Neural crest cell (in vitro differentiated cells): ENCODE measurements at places on chromosomes 5 and 9.

- H3K4me1 ChIP-seq: peaks cover 13% of the 10 kb centered on the region
- no peaks in the 10 kb centered on the region for H3K27me3 ChIP-seq
- no peak within 1 kb of the TSS for H3K27ac ChIP-seq
- H3K4me3 ChIP-seq: peak within 1 kb of the TSS; percentile 84
These were observed at the start of gene ABCA2 for GRCh38 chr9:137027369-137028262. Gene ABCA2, minus strand, starts transcription at chr9:137028237. Its CDS starts 97 bp downstream, at chr9:137028140.

- peaks cover 2% of the 10 kb centered on the region for H3K36me3 ChIP-seq
- DNase-seq: no peak
- H3K4me1 ChIP-seq: peaks cover 17% of the 10 kb centered on the region
- no peak overlapping the region for H3K4me3 ChIP-seq
- H3K27me3 ChIP-seq: peaks cover 3% of the 10 kb centered on the region
- no peak overlapping the region for H3K27ac ChIP-seq
These were observed 115.2 kb upstream of the RAPGEF1 start for GRCh38 chr9:131854896-131855613.

GRCh38 chr9:36802201-36802920 lies 229.7 kb downstream of the MELK start:
- peak overlapping the region; percentile 68 for H3K27ac ChIP-seq
- peaks cover 34% of the 10 kb centered on the region for H3K4me1 ChIP-seq
- H3K36me3 ChIP-seq: no peaks in the 10 kb centered on the region
- peak overlapping the region; percentile 7 for H3K4me3 ChIP-seq
- no peak for DNase-seq

DNA sequence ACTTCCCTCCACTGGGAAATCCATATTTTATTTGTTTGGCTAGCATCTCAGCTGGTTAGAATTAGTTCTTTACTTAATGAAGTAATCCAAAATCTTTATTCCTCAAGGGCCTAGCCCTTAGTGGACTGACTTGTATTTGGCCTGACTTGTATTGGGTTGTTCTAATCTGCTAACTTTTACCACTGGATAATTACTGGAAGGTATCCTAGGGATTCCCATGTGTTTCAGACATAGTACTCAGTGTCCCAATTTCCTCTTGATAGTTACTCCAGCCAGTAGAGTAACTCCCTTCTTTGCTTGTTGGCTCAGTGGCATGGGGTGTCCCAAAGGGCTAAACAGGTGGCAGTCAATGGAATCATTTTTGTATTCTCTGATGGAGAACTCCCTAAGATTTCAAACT lies 156.0 kb downstream of the DCP2 start:
- no peak for DNase-seq
- H3K4me3 ChIP-seq: no peak overlapping the region
- peaks cover 7% of the 10 kb centered on the region for H3K36me3 ChIP-seq
- no peak overlapping the region for H3K27ac ChIP-seq

GRCh38 chr5:169649486-169649885 lies 12.4 kb downstream of the DOCK2 start:
- H3K27ac ChIP-seq: no peak overlapping the region
- no peaks in the 10 kb centered on the region for H3K27me3 ChIP-seq
- peaks cover 28% of the 10 kb centered on the region for H3K4me1 ChIP-seq
- no peak for DNase-seq
- no peak overlapping the region for H3K4me3 ChIP-seq
- no peaks in the 10 kb centered on the region for H3K36me3 ChIP-seq

- no peaks in the 10 kb centered on the region for H3K27me3 ChIP-seq
- peak overlapping the region; percentile 92 for H3K27ac ChIP-seq
- DNase-seq: no peak
- H3K4me3 ChIP-seq: no peak overlapping the region
- H3K36me3 ChIP-seq: peaks cover 9% of the 10 kb centered on the region
These were observed 14.2 kb downstream of the GLIPR2 start for GRCh38 chr9:36150574-36151315.

DNA sequence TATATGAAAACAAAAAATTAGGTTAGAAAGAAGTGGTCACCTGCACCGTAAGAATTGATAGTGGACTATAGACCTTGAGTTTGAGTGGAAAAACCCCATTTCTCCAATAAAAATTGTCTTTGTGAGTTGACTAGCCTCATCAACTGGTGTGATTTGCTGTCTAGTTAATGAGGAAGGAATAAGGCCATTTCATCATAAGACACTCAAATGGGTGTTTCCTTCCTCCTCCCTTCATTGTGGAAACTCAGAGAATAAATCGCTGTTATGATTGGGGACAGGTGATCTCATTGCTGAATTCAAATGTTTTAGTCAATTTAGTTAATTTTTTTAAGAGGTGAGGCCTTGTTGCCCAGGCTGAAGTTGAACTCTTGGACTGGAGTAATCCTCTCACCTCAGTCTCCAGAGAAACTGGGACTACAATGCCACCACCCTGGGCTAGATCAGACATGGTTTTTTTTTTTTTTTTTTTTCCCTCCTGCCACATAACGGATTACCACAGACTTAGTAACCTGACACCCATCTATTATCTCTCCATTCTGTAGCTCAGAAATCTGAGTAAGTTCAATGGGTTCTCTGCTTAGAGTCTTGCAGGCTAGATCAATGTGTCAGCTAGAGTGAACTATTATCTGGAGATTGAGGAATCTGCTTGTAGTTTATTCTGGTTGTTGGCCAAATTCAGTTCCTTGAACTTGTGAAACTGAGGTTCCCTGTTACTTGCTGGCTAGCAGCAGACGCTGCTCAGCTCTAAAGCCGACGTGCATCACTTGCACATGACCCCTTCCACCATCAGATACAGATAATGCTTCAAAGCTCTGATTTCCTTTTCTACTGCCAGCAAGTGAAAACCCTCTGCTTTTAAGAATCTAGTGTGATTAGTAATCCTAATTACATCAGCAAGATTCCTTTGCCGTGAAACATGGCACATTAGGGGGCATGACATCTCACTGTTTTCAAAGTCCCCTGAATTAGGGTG lies 663.8 kb upstream of the CDH9 start:
- H3K36me3 ChIP-seq: no peaks in the 10 kb centered on the region
- H3K4me3 ChIP-seq: no peak overlapping the region
- no peak for DNase-seq
- peaks cover 5% of the 10 kb centered on the region for H3K4me1 ChIP-seq
- no peak overlapping the region for H3K27ac ChIP-seq

DNA sequence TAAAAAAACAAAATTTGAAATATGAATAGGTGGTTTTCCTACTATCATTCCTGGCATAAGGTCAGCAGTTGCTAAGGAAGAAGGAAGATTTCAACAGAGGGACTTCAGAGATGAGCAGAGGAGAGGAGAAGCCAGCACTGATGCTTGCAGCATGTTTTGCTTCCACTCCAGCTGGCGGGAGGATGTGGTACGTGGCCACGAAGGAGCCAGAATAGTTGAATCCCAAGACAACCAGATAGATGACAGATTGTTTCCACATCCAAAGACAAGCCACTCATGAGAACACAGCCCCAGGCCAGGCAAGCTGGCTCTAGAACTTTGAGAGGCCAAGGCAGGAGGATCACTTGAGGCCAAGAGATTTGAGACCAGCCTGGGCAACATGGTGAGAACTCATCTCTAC lies 15.1 kb downstream of the TIMD4 start:
- no peak overlapping the region for H3K27ac ChIP-seq
- no peak for DNase-seq
- H3K4me3 ChIP-seq: no peak overlapping the region
- peaks cover 20% of the 10 kb centered on the region for H3K4me1 ChIP-seq

- DNase-seq: no peak
- H3K4me1 ChIP-seq: no peaks in the 10 kb centered on the region
- no peak overlapping the region for H3K4me3 ChIP-seq
- no peaks in the 10 kb centered on the region for H3K36me3 ChIP-seq
These were observed 331.5 kb downstream of the ARHGEF28 start for GRCh38 chr5:73957397-73958001.

DNA sequence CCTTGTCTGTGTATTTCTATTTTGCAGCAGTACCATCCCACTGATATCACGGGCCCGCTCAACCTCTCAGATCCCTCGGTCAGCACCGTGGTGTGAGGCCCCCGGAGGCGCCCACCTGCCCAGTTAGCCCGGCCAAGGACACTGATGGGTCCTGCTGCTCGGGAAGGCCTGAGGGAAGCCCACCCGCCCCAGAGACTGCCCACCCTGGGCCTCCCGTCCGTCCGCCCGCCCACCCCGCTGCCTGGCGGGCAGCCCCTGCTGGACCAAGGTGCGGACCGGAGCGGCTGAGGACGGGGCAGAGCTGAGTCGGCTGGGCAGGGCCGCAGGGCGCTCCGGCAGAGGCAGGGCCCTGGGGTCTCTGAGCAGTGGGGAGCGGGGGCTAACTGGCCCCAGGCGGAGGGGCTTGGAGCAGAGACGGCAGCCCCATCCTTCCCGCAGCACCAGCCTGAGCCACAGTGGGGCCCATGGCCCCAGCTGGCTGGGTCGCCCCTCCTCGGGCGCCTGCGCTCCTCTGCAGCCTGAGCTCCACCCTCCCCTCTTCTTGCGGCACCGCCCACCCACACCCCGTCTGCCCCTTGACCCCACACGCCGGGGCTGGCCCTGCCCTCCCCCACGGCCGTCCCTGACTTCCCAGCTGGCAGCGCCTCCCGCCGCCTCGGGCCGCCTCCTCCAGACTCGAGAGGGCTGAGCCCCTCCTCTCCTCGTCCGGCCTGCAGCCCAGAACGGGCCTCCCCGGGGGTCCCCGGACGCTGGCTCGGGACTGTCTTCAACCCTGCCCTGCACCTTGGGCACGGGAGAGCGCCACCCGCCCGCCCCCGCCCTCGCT lies 1.9 kb downstream of the LRRC26 start:
- H3K36me3 ChIP-seq: no peaks in the 10 kb centered on the region
- peak; percentile 26 for DNase-seq
- no peak overlapping the region for H3K27ac ChIP-seq
- peaks cover 84% of the 10 kb centered on the region for H3K27me3 ChIP-seq
- no peak overlapping the region for H3K4me3 ChIP-seq
- H3K4me1 ChIP-seq: no peaks in the 10 kb centered on the region

DNA sequence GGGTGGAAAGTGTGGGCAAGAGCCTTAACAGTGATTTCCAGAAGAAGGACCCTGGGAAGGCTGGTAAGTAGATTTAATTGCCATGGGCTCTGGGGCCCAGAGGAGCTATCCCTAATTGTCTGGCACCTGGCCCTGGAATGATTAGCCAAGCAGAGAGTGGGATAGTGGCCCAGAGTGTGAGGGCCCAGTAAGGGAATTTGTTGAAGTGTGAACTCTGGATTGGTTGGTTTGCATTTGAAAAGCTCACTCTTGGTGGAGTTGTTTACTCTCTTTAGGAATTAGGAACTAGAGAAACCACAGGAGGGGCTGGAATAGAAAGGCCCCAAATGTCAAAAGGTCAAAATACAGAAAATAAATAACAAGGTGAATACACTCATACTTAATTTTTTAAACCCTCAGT lies 207.1 kb downstream of the GABRG2 start:
- DNase-seq: no peak
- H3K4me3 ChIP-seq: no peak overlapping the region
- no peak overlapping the region for H3K27ac ChIP-seq
- no peaks in the 10 kb centered on the region for H3K4me1 ChIP-seq
- H3K36me3 ChIP-seq: no peaks in the 10 kb centered on the region
- H3K27me3 ChIP-seq: no peaks in the 10 kb centered on the region

- no peaks in the 10 kb centered on the region for H3K4me1 ChIP-seq
- no peak for DNase-seq
- H3K4me3 ChIP-seq: no peak overlapping the region
- H3K27me3 ChIP-seq: no peaks in the 10 kb centered on the region
- no peak overlapping the region for H3K27ac ChIP-seq
- no peaks in the 10 kb centered on the region for H3K36me3 ChIP-seq
These were observed 106.1 kb upstream of the FBXL17 start for GRCh38 chr5:108487951-108488350.

DNA sequence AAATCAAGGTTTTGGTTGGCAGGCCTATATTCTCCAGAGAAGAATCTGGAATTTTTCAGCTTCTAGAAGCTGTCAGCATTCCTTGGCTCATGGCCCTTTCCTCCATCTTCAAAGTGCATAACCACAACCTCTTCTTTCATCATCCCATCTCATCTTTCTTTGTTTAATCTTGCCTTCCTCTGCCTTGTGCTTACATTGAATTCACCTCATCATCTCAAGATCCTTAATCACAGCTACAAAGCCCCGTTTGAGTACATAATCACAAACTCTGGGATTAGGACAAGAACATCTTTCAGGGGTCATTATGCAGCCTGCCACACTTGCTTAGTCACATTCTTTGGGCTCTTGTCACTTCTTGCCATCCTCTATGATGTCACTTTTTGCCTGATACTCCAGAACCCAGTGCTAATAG lies 130.3 kb downstream of the FOXD1 start:
- no peaks in the 10 kb centered on the region for H3K36me3 ChIP-seq
- H3K4me1 ChIP-seq: no peaks in the 10 kb centered on the region
- DNase-seq: no peak

DNA sequence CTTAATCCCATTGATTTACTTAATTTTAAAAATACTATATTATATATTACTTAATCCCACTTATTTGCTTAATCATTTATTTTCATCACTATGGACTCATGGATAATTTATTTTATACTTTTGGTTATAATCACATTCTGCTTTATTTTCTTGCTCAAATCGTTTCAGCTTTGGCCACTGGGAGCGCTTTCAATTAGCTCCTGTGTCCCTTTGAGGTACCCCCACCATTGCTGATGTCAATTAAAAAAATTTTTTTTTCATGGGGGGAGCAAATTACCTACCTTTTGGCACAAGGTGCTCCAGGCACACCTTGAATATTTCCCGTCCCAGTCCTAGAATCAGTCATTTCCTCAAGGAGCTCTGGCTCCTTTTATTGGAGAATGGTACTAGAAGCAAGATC lies 1.4 kb upstream of the TRIO start:
- H3K27ac ChIP-seq: no peak overlapping the region
- H3K36me3 ChIP-seq: no peaks in the 10 kb centered on the region
- no peak for DNase-seq
- H3K27me3 ChIP-seq: peaks cover 21% of the 10 kb centered on the region
- H3K4me1 ChIP-seq: peaks cover 24% of the 10 kb centered on the region

GRCh38 chr9:2015581-2016407 lies 647 bp downstream of the SMARCA2 start:
- peak; percentile 41 for DNase-seq
- peak overlapping the region; percentile 100 for H3K4me3 ChIP-seq
- no peaks in the 10 kb centered on the region for H3K36me3 ChIP-seq
- H3K4me1 ChIP-seq: peaks cover 23% of the 10 kb centered on the region
- no peak overlapping the region for H3K27ac ChIP-seq

GRCh38 chr9:37471942-37472684 lies 6.9 kb upstream of the ZBTB5 start:
- H3K36me3 ChIP-seq: no peaks in the 10 kb centered on the region
- peak overlapping the region; percentile 4 for H3K4me3 ChIP-seq
- peaks cover 4% of the 10 kb centered on the region for H3K27me3 ChIP-seq
- peaks cover 17% of the 10 kb centered on the region for H3K4me1 ChIP-seq
- DNase-seq: no peak

DNA sequence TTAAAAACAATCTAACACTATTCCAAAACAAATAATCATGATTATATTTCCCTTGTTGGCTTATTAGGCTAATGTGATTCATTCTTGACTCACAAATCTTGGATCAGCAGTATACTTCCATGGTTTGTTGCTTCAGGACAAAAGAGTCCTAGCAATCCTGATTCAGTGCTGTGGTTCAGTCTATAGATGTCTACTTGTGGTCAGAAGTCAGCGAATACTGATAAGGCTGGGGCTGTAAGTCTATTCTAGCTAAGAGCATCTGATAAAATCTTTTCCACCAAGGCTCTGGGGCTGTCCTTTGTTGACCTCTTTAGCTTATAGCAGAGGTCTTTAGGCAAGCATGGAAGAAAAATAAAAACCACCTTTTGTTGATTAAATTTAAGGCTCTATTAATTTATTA lies 4.4 kb upstream of the SMIM3 start:
- DNase-seq: no peak
- H3K36me3 ChIP-seq: no peaks in the 10 kb centered on the region
- H3K27ac ChIP-seq: no peak overlapping the region
- peaks cover 15% of the 10 kb centered on the region for H3K4me1 ChIP-seq
